Daoy (cell line): ENCODE measurements at places on chromosomes 7 and 10. TPM values are rescaled to one million over a fixed set of nuclear protein-coding genes. Genes with fewer than 3 reads are reported as not detected.

The CALCR gene
- total RNA-seq, result not detected in 2 replicates

The RALA gene
- 12.2 and 15.6 TPM in 2 replicates for total RNA-seq

The SRI gene
- 70.7 and 94.8 TPM in 2 replicates for total RNA-seq

The UBN2 gene
- total RNA-seq, result 2.1 and 2.9 TPM in 2 replicates

The SEMA3E gene
- total RNA-seq, result 5.7 and 6.0 TPM in 2 replicates

The SPDYE6 gene
- not detected in 2 replicates for total RNA-seq

The EGR2 gene
- 1.4 and 3.1 TPM in 2 replicates for total RNA-seq

The ADCK2 gene
- 15.0 and 15.4 TPM in 2 replicates for total RNA-seq

The CELF2 gene
- 0.24 and 0.51 TPM in 2 replicates for total RNA-seq

The PAX2 gene
- not detected in 2 replicates for total RNA-seq

The PCDH15 gene
- not detected in 2 replicates for total RNA-seq

The PTPRZ1 gene
- 0.12 and 0.17 TPM in 2 replicates for total RNA-seq

DNA sequence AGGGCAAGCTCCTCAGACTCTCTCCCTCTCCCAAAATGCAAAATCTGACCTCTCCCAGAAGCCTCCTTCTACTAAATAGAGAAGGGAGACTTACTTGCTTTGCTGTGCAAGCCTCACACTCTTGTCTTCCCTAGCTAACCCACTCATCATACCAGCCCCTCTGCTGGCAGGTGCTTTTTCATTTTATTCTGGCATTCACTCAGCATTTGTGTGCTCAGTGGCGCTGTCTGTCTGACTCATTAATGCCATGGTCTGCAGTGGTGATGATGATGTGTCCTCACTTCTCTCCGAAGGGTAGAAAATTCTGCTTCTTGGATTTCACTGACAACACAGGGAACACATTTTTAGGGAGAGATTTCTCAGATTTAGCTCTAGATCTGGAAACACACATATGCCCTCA, 22.0 kb upstream of the BTRC start:
- DNase-seq, result peak; percentile 19

DNA sequence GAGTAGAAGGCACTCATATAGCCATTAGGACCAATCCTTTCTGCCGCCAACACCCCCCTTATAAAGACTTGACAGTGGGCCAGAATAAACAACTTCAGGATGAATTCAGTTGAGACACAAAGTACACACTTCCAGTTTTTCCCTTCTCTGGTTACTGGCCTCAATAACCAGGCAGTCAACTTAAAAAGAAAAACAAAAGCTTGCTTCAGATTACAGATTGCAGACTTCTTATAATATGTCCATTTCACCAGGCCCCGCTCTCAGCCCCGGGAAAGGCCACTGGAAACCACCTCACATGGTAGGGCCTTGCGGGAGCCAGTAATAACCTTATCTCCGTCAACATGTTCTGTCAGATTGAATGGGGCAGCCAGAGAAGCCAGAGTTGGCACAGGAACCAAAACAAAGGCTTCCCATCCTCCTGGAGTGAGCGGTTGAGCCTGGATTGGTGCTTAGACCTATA, 108.8 kb downstream of the EGFR start:
- peak; percentile 89 for DNase-seq

DNA sequence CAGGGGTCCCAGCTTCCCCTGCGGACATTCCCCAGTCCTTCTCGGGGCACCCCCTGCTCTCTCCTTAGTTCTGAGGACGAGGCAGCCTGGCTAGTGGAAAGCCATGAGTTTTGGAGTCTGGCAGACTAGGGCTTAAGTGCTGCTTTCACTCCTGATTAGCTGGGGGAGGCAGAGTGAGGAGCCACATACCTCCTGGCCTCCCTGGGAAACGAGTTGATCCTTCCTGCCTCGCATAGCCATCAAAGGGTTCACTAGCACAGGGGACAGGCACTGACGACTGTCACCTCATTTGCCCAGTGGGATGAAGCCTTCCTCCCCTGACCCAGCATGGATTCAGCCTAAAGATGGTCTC, 402.5 kb downstream of the RPS24 start:
- no peak for DNase-seq

DNA sequence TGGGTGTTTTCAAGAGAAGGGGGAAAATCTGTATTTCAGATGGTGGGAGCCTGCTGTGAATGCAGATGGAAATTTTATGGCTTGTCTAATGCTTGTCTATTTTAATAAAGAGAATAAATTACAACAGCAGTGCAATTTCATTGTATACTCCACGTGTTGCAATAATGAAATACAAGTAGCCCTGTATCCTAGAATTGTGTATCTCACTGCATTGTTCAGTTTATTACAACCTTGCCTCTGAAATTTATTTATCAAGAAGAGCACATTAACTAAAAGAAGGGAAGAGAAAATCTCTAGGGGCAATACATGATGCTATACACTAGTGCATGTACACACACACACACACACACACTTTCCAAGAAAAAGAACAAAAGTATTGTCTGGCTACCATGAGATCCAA, 21.8 kb downstream of the ANK3 start:
- DNase-seq, result no peak

DNA sequence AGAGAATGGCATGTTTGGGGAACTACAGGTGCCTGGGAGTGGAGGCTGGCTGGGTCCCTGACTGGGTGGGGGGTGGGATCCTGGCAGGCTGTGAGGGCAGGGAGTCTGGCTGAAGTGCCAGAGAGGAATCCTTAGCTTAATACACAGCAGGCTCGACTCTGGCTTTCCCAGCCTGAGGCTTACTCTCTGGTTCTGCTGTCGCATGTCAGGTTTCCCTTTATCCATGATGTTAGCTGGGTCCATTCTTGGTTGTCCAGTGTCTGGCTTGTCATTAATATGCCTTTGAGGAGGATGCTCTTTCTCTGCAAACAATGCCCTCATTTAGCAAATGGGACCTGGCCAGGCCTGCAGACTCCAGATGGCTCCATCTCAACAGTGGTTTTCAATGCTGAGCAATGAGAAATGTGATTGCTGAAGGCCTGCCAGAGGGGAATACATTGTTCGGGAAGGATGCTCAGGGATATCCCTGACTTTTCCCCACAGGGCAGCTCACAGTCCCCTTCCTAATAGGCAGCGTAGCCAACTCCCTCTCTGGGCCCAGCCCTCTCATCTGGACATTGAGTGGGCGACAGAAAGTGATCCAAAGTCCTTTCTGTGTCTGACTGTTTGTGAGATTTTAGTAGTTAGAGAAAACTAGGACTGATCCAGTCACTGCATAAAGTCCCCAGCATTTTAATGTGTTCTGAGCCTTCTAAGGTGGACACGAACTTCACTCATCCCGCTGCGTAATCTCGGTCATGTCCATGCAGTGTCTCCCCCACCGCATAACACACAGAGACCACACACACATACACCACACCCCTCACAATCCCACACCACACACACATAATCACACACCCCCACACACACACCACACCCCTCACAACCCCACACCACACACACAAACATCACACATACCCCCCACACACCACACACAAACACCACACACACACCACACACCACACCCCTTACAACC, 124.9 kb downstream of the ANLN start:
- no peak for DNase-seq

DNA sequence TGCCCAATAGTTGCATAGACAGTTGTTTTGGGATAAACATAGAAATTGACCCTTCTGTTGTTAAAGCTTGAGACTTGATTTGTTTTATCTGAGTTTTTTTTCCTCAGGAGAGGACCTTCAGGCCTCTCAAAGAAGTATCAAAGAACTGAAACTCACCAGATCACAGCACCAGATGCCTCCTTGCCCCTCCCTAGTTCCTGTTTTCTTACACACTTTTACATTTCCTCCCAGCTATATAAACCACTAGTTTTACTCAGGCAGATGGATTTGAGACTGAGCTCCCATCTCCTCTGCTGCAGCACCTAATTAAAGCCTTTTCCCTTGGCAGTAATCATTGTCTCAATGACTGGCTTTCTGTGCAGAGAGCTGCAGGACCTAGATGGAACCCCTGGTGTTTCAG, 150.6 kb upstream of the NRG3 start:
- DNase-seq, result no peak

- no peak for DNase-seq
These were observed 355.7 kb upstream of the STEAP1 start for GRCh38 chr7:89798599-89798996.

DNA sequence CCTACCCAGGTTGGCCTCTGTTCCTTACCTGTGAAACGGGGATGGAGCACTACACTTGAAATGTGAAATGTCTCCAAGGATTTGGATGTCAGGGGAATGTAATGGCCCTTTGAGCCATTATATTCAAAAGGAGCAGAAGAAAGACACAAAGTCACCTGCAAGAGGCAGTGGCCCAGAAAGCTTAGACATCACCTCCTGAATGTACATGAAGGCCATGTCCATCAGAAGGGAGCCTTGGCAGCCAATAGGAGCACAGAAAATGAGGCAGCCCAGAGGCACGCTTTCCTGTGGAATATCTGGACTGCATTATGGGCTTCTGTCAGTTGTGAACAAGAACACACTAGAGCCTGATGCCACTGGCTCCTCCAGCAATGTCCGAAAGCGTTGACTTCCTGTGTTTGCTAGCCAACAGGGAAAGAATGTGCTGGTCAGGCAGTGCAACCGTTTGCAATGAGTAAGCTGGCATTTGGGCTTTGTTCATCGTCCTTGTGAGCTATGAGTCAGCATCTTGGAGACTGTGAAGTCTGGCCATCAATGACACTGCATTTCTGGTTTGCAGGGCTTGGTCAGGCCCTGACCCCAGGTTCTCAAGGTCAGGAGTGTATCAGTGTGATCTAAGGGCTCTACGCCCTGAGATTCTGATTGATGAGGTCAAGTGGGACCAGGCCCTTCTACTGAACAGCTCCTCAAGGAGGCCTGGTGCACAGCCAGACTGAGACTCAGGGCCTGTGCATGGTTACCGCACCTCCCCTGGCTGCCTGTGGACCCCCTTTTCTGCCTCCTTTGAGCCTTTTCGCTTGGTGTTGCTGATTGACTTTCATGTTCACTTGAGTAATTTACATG, 222.4 kb downstream of the RPS24 start:
- peak; percentile 90 for DNase-seq

DNA sequence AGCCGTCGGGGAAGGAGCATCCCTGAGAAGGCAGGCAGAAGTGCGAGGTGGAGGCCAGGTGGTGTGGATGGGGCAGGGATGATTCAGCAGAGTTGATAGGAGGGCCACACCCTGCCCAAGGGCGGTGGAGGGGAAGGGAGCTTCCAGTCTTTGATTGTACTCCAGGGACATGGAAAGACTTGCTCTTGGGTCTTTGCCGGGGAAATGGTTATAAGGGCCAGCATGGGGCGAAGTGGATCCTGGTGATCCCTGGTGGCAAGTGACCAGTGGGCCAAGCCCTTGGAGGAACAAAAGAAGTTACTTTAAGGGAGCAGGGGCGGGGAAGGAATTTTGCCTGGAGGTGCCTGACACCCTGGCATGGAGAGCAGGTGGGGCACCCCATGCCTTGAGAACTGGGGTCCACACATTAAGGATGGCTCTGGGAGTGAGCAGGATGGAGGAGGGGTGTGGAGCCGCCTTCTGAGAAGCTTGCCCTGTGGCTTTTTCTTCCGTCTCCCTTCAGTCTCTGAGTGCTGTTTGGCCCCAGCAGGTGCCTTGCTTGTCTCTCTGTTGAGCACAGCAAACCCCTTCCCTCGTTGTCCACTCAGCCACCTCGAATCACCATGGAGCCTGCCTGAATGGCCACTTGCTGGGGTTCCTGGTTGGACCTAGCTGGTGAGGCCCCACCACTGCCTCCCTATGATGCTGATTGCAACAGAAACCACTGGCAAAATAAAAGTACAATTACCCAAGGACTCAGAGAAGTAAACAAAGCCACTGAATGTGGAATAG, 83.9 kb downstream of the RAMP3 start:
- DNase-seq, result no peak

- peak; percentile 42 for DNase-seq
These were observed 143.2 kb upstream of the RET start for GRCh38 chr10:42933448-42934340.

DNA sequence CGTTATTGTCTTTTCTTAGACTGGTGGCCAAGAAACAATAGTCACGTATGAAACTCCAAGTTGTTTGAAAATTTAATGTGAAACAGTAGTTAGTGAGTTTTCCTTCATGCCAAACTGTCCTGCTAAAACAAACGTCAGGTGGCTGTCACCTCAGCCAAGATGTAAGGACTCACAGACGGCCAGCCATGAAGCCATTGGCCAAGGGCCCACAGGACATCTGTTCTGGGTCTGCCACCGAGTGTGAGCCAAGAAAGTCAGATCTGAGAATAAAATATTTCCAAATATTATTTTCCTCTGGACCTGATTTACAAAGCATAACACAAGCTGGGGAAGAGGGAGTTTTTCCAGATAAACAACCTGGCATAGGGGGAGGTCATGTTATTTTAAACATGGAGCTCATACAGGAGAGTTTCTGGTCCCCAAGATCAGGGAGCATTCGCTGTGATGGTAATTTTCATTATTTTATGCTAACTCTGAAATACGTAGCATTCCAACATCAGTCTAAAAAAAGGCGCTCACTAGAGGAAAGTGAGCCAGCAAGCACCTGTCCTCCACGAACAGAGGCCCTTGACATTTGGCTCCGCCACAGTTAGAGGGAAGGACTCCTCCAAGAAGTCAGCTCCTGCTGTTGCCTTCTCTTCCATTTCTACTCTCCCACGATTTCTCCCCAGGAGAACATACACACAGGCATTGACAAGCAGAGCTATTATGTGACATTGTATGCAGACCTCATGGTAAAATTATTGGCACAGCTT, 38.9 kb upstream of the LANCL2 start:
- no peak for DNase-seq

DNA sequence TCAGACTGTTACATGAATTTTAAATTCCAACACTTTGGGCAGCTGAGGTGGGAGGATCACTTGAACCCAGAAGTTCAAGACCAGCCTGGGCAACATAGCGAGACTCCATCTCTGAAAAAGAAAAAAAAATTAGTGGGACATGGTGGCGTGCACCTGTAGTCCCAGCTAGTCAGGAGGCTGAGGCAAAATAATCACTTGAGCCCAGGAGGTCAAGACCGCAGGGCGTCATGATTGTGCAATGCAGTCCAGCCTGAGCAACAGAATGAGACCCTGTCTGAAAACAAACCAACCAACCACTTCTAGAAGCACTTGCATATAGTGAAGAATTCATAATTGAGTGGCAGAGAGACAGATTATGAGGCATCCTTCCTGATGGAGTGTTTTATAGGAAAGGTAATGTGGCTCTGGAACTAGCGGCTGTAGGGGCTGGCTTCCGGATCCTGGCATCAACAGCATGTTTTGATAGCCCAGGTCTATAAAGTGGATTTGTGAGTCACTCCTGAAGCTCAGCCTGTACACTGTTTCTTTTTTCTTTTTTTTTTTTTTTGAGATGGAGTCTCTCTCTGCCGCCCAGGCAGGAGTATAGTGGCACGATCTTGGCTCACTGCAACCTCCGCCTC, 40.3 kb upstream of the RSBN1L start:
- peak; percentile 19 for DNase-seq

GRCh38 chr7:101362334-101363195, at the start of gene COL26A1:
COL26A1 (plus strand) TSS chr7:101362875; CDS start chr7:101363033, 158 bp downstream.
- DNase-seq, result peak; percentile 76

DNA sequence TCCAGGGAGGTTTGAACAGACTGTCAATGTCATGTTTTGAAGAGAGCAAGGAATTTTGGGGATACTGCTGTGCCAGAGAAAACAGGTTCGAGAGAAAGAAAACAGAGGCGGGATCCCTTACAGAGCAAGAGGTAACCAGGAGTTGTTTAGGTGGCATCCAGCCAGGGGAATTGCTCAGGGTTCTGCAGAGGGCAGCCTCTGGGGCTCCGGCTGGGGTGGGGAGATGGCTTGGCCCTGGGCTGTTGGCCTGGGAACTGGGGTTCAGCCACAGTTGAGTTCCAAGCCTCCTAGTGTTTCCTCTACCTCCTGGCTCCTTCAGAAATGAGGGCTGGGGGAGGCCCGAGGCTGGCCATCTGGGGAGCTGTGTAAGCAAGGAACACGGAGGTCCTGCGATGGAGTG, 68.0 kb downstream of the CAMK1D start:
- peak; percentile 19 for DNase-seq

GRCh38 chr10:35821339-35821911, 179.3 kb upstream of the FZD8 start:
- peak; percentile 20 for DNase-seq
